ENCODE measurements at places on chromosomes 6 and 20.

DNA sequence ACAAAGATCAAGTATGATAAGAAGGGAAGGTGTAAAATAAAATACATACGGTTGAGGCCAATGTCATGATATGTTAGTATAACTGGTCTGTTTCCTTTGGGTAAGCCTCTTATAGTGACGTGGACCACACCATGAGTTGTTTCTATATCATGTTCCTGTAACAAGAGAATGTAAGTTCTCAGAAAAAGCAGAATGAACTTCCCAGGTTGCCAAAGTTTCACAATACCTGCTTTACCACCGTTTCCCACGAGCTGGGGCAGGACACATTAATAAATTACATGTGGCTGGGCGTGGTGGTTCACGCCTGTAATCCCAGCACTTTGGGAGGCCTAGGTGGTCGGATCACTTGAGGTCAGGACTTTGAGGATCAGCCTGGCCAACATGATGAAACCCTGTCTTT is 42.6 kb upstream of the SLA2 start:
- no peak for DNase-seq

DNA sequence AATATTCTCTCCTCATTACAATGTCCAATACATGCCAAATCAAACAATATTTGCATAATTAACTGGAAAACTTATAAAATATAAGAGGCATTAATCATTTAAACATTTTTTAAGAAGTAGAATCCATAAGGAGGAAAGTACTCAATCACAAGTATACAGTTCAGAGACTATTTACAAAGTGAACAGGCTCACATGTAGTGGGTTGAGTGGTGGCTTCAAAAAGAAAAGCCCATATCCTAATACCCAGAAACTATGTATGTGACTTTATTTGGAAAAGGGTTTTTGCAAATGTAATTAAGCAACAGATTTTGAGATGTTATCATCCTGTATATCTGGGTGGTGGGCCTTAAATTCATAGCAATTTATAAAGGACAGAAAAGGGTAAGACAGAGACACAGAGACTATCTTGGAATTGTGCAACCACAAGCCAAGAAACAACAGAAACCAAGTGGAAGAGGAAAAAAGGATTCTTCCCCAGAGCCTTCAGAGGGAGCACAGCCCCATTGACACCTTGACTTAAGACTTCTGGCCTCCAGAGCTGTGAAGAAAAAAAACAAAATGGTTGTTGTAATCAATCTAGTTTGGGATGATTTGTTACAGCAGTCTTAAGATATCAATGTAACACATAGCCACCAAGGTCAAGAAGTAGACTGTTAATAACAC is 32.7 kb upstream of the CRISP1 start:
- DNase-seq, result no peak

DNA sequence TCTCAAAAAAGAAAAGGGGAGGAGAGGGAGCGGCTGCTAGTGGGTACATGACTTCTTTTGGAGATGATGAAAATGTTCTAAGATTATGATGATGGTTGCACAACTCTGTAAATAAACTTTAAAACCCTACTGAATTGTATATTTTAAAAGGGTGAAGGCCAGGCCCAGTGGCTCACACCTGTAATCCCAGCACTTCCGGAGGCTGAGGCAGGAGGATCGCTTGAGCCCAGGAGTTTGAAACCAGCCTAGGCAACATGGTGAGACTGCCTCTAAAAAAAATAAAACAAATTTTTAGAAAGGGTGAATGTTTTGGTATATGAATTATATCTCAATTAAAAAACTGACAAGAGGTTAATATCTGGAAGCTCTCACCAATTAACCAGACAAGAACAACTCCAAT is 45.4 kb downstream of the BAK1 start:
- DNase-seq, result no peak

- DNase-seq, result no peak
These were observed 5.6 kb downstream of the TOP1 start for GRCh38 chr20:41034239-41034638.

DNA sequence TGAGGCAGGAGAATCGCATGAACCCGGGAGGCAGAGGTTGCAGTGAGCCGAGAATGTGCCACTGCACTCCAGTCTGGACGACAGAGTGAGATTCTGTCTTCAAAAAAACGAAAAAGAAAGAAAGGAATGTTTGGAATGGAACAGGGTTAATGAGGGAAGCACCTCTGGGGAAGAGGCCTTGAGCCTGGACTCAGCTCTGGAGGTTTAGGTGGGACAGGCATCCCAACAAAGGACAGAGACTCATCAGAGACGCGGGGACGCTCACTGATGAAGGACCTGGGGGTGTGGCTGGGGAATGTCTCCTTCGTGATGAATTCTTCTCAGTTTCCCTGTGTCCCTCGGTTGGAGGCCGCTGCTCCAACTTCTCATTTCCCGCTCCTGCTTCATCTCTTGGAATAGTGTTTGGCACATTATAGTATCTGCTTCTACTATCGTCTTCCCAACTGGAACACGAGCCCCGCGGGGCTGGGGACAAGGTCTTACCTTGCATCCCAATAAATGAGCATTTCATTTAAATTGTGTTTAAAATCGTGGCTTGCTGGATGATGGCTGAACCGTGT is 27.6 kb downstream of the KIF25 start:
- DNase-seq, result no peak

- no peak for DNase-seq
These were observed 74.1 kb upstream of the TCF21 start for GRCh38 chr6:133814797-133815196.

GRCh38 chr6:106114492-106114891 is 28.4 kb downstream of the PRDM1 start:
- no peak for DNase-seq

- DNase-seq, result no peak
These were observed 403.0 kb upstream of the SPTLC3 start for GRCh38 chr20:12605751-12606150.

DNA sequence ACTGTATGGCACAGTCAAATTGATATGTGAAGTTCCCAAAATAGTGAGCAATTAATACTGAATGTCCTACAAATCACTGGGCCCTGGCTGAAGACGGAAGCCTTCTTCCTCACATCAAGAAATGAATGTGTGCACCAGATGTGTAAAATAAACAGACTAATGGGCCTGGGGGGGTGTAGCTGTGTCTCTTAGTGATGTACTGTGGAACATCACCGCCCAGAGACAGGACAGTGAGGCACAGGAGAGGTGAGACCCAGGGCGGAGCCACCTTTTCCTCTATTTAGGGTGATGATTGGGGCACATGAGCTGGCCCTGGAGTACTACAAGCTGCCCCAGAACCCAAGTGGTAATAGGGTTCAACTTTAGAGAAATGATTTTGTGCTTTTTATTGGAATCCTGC is 368.5 kb upstream of the ARID1B start:
- no peak for DNase-seq

DNA sequence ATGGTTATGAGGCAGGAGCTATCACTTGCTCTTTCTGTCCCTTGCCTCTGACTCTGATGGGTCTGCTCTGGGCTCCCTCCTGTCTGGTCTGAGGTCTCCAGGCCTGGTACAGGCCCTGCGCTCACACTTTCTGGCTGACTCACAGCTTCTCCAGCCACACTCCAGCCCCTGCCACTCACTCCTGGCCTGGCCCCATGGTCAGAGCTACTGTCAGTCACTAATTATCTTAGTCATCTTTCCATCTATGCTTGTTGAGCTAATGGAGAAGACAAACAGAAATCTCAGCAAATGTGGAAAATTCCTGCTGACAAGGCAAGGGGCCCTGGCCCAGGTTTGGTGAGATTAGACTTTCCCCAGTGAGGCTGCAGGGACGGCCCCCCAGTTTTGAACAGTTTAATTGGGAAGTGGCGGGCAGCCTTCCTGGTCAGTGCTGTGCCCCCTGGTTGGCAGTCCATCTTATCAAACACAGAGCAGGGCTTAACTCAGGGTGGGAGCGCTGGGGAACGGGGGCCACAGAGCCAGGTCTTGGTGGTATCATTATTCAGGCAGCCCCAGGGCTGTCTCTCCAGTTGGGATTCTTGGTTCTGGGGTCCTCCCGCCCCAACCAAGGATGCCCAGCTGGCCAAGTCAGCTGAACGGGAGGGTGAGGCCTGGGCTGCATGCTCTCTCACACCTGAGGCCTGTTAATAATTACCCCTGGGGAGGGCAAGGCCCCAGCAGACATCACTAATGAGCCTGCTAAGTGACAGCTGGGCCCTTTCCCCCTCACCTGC is 63.4 kb downstream of the VEGFA start:
- no peak for DNase-seq

GRCh38 chr20:56932575-56933330 is 303.6 kb downstream of the TFAP2C start:
- DNase-seq, result no peak

DNA sequence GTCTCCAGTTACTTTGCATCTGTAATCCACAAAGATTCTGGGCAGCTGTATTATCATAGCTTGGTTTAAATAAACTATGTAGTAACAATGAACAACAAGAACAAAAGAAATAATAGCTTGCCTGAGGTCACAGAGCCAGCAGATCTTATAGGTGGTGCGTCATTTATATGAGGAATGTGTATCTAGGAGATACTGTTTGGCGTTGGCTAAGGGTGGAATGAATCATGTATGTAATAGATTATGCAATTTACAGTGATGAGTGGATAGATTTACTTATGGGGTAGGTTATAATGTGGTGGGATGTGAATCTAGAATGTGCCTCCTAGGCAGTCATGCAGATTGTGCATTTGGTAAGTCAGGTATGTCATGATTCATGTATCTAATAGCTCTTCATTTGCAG is 42.8 kb downstream of the HNF4A start:
- DNase-seq, result no peak

- no peak for DNase-seq
These were observed 31.1 kb upstream of the RGS17 start for GRCh38 chr6:153162172-153162571.

GRCh38 chr6:122953766-122954165 is 42.3 kb upstream of the CLVS2 start:
- no peak for DNase-seq

DNA sequence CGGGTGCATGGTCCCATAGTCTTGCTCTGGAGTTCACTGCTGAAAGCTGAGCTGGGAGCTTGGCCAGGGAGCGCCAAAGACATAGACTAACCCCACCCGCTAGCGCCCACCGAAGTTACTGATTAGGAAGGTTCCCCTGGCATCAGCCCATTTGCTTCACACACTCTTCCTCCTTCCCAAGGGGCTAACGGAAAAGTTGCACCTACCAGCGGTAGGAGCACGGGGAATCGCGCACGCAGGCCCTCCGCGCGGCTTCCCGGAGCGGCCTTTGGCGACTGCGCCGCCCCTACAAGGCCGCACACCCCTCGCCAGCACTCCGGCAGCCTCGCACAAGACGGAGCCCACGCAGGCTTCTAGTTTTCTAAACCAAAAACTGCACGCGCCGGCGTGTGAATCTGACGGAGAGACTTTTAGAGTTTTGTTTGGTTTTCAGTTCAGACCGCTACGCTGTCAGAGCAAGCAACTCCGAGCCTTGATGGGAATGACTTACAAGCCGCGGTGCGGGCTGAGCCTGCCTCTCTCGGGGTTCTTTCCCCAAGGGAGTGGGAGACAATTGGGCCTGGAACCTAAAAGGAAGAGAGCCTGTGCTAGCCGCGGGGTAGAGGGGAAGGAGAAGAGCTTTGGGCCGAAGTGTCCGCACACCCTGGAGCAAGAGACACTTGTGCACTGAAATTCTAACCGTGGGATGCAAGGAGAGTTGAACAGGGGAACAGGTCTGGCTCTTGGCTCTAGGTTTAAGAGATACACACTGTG is 891 bp upstream of the POU3F2 start:
- no peak for DNase-seq

- DNase-seq, result no peak
These were observed 67.2 kb downstream of the PKIB start for GRCh38 chr6:122677406-122677805.

DNA sequence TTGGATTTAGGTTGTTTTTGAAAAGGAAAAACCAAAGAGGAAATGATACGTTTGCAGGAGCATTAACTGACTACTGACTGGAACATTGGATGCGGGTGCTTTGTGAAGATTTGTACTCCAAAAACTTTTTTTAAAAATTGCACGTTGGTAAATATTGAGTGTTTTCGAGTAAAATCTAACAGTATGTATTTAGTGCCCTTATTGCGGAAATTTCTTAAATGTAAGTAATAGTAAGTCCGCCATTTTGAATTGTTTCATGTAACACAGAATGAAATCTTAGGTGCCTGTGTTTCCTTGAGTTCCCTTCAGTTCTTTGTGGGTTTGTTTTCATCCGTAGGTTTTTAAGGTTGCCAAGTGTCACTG is 15.2 kb upstream of the LIN28B start:
- DNase-seq, result no peak

Data from stimulated activated CD8-positive, alpha-beta memory T cell treated with anti-CD3 and anti-CD28 coated beads, Interleukin-2, amount 100 ng/mL, for 1 hour (primary cell).